ENCODE measurements at places on chromosomes 7 and 10.
A peak's percentile ranks its signal among the peaks of the same experiment; 100 is the strongest.

DNA sequence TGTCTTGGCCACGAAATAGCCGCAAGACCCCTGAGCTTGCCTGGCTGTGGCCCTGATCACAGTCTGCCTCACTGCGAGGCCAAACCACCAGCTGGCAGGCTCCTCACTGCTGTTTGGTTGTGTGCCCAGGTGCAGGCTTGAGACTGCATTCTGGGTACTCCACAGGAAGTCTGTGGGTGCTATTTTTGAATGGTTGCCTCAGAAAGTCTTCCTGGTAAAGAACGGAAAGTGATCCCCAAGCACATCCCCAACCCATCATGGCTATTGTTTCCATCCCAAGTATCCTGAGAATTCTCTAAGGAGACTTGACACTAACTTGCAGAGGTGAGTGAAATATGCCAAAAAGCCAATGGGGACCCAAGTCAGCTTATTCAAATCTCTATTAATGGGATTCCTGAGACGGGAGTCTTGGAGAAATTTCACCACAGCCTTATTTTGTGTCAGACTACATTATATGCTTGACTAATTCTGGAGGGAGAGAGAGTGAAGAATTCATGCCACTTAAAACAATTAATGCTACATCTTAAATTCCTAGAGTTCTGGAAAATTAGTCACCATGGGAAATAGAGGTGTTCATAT, 170.9 kb downstream of the RAMP3 start:
- no peak for DNase-seq

DNA sequence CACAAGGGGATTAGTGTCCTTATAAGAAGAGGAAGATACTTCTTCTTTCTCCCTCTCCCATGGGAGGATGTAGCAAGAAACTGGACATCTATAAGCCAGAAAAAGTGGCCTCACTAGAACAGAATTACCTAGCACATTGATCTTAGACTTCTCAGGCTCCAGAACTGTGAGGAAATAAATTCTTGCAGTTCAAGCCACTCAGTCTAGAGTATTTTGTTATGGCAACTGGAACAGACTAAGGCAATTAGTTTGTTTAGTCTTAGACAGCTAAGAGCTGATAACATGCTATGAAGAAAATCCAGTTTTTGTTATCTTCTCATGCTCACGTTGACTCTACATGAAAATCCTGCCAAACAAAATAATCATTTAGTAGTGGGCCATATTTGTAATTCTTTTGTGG, 627.6 kb upstream of the PHF14 start:
- no peak for DNase-seq

- DNase-seq, result no peak
These were observed 46.3 kb downstream of the KIAA1549 start for GRCh38 chr7:138934861-138935260.

DNA sequence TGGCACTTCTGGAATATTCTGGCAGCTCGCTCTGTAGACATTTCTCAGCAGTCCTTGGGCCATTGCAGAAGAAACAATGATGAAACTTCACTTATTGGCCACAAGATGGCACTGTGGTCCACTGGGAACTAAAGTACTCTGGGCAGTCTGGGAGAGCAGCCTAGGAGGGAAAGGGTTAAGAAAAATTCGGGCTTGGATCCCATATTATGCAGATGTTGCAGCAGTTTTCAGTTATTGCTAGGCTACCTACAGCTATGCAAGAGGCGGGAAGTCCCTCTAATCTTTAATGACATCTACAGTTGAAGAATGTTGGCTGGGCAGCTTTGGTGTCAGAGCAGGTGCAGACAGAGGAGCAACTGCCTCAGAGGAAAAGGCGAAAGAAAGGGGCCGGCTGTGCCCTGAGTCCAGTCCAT, 201.7 kb upstream of the PRSS58 start:
- peak; percentile 77 for DNase-seq

DNA sequence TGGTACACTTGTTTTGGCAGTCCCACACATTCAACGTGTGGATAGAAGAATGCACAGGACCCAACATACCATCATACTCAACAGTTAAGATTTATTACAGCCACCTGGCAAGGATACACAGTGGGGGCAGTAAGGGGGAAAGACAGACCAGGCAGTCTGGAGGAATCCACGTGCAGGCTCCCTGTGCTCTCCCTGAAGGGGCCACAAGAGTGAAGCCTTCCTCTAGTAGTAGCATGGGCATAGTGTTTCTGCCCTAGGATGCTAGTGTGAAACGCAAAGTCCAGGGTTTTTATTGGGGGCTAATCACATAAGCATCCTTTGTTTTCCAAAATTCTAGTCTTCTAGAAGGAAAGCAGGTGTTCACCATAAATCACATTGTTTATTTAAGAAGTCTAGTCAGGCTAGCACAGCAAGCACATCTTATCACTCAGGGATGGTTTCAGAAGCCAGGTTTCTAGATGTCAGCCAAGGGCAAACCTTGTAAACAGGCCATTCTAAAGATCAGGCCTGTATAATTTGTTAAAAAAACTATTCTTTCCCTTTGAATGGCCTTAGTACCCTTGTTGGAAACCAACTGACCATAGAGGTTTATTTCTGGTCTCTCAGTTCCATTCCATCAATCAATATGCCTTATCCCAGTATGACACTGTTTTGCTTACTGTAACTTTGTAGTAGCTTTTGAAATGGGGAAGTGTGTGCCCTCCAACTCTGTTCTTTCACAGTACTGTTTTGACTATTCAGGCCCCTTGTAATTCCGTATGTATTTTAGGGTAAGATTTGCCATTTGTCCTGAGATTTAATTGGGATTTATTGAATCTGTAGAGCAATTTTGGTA, 12.4 kb upstream of the TFAM start:
- no peak for DNase-seq

GRCh38 chr10:70296406-70296899, 12.6 kb upstream of the NPFFR1 start:
- DNase-seq, result peak; percentile 26

DNA sequence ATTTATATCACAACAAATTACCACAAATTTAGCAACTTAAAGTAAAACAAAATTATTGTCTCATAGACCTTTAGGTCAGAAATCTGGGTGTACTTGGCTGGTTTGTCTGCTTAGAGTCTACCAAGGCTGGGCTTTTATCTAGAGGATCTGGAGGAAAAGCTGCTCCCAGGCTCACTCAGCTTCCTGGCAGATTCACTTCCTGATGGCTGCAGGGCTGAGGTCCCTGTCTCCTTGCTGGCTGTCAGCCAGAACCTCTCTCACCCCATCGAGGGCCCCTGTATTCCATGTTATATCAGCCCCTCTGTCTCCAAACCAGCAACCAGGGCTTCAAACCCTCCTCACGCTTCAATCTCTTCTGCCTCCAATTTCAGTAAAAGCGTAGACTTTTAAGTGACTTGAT, 734.9 kb downstream of the NRG3 start:
- DNase-seq, result no peak

DNA sequence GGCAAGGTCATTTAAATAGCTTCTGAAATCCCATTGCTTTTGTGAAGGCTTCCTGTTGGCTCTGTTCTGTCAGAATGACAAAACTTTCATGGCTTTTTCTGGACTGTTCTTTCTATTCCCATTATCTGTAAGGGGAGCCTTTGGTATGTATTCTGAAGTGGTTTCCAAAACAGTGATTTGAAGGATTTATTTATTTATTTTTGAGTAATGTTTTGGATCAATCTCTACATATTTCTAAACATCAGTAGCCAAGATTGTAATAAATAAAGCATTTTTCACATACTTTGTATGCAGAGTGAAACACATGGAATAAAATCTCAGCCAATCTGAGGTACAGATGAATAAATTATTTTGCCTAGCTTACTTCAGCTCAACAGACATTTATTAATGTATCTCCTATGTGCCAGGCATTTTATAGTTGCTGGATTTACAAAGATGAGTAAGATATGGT, 121.1 kb downstream of the BBS9 start:
- no peak for DNase-seq

DNA sequence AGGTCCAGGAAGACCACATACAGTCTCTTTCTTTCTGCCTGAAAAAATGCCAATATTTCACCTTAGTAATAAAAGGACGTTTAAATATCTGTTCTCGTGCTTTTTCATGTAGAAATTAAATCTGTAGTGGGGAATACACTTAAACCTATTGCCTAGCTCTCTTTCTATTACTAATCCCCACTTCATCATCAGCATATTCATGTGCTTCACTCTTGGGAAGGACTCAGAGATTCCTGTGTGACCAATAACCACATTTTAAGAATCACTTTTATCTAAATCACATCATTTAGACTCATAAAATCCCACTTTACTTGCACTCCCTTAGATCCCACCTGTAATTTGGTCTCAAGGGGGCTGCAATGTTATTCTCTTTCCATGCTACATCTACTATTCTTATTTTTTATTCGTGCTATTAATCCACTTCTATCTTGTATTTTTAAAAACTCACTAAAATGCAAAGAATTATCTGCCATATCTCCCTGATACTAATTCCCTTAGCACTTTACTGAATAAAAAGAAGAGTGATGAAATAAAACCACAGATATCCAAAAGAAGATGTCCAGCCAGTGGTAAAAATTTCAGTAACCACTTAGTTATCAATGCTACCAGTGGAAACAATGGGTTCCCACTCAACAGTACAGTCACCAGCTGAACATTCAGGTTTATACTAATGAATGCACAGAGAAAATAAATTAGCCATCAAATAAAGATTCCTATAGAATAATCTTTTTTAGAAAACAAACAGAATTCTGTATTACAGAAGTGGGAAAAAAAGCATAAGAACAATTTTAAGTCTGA, 102.1 kb downstream of the PPP1R17 start:
- DNase-seq, result no peak

DNA sequence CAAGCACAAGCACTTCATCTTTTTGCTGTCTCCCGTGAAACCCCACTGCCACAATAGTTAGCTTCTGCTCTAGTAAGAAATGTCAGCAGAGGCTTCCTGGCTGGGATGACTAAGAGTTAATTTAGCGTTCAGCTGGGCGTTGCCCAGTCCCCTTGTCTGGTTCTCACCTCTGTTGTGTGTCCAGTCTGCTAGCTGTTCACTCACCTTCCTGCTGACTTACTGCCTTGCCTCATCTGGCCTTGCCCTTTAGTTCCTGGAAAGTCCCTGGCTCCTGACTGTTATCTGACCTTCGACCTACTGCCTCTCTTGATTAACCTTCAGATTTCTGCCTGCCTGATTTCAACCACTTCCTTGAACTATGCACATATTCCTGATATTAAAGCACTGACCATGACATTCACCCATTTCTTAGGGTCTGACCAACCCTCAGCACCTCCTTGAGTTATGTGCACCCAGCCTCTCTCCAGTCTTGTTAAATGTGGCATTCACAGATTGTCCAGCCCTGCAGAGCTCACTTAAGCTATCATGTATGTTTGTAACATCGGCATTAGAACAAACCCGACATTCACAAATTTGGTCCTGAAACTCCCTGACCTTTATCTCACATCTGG, 30.3 kb downstream of the C7orf33 start:
- DNase-seq, result no peak

- no peak for DNase-seq
These were observed 110.6 kb downstream of the PPP1R9A start for GRCh38 chr7:95018021-95018420.

Data from smooth muscle cell of the brain vasculature (primary cell).